ENCODE measurements at places on chromosomes 5 and 9. TPM values are rescaled to one million over a fixed set of nuclear protein-coding genes. Genes with fewer than 3 reads are reported as not detected.

Gene DDX4
- polyA plus RNA-seq: not detected

Gene IL17B
- polyA plus RNA-seq: 1.7 TPM

Gene PLAC8L1
- polyA plus RNA-seq: 0.66 TPM

Gene CTXN3
- not detected for polyA plus RNA-seq

Gene ARL14EPL
- polyA plus RNA-seq: not detected

DNA sequence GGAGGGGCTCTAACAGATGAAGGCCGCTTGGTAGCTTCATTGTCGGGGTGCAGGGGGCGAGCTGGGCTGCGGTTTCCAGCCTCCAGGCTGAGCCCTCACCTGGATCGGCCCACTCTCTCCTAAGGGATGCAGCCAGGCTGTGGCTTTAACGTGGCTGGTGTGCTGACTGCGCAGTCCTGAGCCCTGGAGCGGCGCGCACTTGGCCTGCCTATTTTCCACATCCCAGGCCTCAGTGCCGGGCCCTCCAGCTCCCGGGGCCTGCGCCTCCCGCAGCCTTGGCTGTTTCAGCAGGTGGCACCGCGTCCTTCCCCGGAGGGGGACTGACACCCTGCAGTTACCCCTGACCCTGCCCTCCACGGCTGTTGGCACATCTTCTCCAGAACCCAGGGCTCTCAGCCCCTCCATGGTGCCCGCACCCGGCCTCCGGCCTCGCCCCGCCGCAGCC, 1.4 kb downstream of the RNU6ATAC start:
- no peak for DNase-seq

DNA sequence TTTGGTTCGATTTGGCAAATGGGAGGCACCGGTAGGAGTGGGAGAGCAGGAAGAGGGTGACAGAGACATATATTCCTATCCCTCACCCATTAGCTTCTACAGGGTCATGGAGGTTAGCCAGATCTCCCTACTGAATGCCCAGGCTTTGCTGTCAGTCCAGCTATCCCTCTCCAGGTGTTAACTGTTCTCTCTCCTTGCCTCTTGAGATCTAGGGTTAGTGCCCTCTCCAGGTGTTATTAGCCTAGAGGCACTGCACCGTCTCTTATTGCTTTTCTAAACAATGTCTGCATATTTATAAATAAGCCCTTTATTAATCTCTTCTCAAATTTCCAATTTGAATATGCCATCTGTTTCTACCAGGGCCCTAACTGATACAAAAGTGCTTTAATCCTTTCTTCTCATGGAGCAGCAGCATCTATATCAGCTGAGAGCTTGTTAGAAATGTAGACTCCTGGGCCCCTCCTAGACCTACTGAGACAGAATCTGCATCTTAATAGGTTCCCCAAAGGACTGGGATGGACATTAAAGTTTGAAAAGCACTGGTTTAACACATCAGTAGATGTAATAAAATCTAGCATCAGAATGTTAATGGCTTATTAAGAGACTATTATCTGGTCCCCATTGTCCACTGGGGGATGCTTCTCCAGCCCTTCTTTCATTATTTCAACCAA, 322.5 kb upstream of the SLC24A2 start:
- DNase-seq: no peak

DNA sequence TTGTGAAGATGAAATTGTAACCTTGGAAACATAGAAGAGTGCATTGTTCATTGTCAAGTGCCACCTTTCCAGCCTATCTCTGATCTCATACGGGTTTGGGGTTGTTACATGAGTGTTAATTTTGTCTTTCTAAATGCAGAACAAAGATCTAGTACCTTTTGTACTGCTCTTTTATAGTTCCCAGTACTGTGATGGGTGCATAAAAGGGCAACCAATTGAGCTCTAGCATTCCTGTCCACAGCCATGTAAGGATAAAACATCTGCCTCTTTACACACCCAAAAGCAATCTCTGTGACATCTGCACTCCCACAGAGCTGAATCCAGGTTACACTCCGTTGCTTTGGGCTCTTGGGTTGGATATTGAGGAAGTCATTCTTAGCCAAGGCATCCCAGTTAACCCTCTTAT, 255.2 kb downstream of the SGCD start:
- DNase-seq: no peak

GRCh38 chr5:28414619-28415018, 1376.2 kb upstream of the CDH9 start:
- DNase-seq: no peak

- DNase-seq: no peak
These were observed 97.1 kb upstream of the ZNF608 start for GRCh38 chr5:124843596-124843899.

GRCh38 chr9:82082563-82082962, 94.0 kb downstream of the SPATA31D1 start:
- DNase-seq: no peak

- no peak for DNase-seq
These were observed 58.0 kb upstream of the FBN2 start for GRCh38 chr5:128596071-128596470.

- no peak for DNase-seq
These were observed 18.0 kb upstream of the PRR16 start for GRCh38 chr5:120446068-120446492.

- DNase-seq: no peak
These were observed 144.9 kb downstream of the CCDC192 start for GRCh38 chr5:127848098-127848497.

DNA sequence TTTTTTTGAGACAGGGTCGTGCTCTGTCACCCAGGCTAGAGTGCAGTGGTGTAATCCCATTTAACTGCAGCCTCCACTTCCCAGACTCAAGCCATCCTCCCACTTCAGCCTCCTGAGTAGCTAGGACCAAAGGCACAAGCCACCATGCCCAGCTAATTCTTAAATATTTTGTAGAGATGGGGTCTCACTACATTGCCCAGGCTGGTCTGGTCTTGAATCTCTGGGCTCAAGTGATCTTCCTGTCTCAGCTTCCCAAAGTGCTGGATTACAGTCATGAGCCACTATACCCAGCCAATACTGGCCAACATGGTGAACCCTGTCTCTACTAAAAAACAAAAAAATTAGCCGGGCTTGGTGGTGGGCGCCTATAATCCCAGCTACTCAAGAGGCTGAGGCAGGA, 6.8 kb downstream of the DCAF12 start:
- DNase-seq: no peak

DNA sequence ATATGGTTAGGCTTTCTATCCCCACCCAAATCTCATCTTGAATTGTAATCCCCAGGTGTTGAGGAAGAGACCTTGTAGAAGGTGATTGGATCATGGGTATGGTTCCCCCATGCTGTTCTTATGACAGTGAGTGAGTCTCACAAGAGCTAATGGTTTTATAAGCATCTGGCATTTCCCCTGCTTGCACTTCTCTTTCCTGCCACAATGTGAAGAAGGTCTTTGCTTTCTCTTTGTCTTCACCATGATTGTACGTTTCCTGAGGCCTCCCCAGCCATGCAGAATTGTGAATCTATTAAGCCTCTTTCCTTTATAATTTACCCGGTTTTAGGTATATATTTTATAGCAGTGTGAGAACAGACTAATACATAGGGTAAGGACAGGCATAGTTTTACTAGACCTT, 334.5 kb downstream of the TLR4 start:
- no peak for DNase-seq

- DNase-seq: no peak
These were observed 38.1 kb downstream of the PBX3 start for GRCh38 chr9:125785248-125785751.

- DNase-seq: no peak
These were observed 42.8 kb downstream of the NEURL1B start for GRCh38 chr5:172683645-172684471.

- DNase-seq: no peak
These were observed 85.0 kb downstream of the STK10 start for GRCh38 chr5:172102913-172103626.

DNA sequence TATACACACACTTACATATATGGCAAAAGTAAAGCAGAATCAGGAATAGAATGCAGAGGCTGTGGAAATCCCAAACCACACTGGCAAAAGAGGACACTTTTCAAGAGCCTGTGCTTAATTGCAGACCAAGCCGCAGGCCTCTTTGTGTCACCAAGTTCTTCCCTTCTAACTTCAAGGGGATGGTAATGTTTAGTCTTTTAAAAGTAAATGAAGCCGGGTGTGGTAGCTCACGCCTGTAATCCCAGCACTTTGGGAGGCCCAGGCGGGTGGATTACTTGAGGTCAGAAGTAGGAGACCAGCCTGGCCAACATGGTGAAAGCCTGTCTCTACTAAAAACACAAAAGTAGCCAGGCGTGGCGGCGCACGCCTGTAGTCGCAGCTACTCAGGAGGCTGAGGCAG, 28.7 kb downstream of the ROR2 start:
- no peak for DNase-seq

- no peak for DNase-seq
These were observed 30.5 kb downstream of the ZDHHC11 start for GRCh38 chr5:820245-820644.

All from left renal pelvis (tissue), 4 donors.